ENCODE measurements at places on chromosomes 3 and 15.

DNA sequence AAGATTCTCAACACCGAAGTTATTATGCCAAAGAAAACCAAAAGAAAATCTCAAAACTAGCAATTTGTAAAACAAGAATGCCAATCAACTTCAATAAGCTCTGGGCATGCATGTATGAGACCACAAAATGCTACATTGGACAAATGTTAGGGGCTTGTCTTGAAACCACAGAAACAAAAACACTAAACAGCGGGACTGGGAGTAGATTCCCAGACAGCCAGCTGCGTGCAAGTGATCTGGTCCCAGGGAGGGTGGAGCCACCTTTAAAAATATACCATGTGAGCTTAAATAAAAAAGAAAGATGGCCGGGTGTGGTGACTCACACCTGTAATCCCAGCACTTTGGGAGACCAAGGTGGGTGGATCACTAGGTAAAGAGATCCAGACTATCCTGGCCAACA lies 163.6 kb upstream of the PRICKLE2 start:
- no peak for DNase-seq

DNA sequence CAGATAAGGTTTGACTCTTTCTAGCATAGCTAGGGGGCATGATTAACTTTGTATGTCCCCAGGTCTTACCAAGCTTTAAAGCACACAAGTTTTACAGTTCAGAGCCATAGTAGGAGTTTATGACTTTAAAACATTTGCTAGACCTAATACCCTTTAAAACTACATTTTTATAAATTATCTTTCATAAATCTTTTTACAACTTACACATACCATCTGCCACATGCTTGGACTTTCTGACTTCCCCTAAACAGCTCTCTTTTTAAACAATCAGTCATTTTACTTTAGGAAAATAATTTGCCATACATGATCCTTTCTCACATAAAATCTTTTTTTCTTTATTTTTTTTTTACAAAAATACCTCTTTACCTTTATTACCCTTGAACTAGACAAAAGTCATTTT lies 735.3 kb upstream of the CADM2 start:
- no peak for DNase-seq

GRCh38 chr3:88987776-88988175 lies 119.6 kb upstream of the EPHA3 start:
- no peak for DNase-seq

DNA sequence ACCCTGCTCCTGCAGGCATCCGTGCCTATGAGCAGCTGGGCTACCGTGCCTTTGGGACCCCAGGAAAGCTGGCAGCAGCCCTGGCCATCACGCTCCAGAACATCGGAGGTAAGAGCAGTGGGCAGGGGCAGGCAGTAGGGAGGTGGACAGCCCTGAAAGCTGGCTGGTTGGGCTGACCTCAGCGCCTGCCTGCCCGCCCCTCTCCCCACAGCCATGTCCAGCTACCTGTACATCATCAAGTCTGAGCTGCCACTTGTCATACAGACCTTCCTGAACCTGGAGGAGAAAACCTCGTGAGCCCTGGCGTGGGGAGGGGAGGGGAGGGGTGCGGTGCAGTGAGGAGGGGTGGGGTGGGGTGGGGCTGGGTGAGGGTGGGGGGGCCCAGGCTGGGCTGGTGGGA lies 10.5 kb downstream of the SLC38A3 start:
- no peak for DNase-seq

GRCh38 chr3:24476871-24477656 lies 17.6 kb downstream of the THRB start:
- no peak for DNase-seq

DNA sequence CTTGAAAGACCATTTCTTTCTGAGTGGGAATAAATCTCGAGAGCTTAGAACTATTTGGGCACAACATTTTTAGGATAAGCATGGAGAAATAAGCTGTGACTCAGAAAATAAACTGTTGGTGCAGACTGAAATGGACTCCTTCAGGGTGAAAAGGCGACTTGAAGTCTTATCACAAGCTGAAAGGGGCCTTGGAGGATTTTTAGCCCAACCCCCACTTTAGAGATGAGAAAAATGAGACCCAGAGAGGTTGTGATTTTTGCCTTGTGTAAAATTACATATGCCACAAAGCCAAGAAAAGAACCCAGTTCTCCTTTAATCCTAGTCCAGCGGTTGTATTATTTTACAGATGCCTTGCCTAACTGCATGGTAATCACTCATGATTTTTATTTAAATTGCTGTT lies 1.5 kb downstream of the ATP1B3 start:
- DNase-seq: no peak

- no peak for DNase-seq
Observed at GRCh38 chr3:71489315-71489761, 94.2 kb downstream of the FOXP1 start.

- DNase-seq: no peak
Observed at GRCh38 chr3:4320096-4320911, 17.1 kb downstream of the SETMAR start.

- DNase-seq: no peak
Observed at GRCh38 chr3:126258670-126259069, 78.3 kb upstream of the ALDH1L1 start.

DNA sequence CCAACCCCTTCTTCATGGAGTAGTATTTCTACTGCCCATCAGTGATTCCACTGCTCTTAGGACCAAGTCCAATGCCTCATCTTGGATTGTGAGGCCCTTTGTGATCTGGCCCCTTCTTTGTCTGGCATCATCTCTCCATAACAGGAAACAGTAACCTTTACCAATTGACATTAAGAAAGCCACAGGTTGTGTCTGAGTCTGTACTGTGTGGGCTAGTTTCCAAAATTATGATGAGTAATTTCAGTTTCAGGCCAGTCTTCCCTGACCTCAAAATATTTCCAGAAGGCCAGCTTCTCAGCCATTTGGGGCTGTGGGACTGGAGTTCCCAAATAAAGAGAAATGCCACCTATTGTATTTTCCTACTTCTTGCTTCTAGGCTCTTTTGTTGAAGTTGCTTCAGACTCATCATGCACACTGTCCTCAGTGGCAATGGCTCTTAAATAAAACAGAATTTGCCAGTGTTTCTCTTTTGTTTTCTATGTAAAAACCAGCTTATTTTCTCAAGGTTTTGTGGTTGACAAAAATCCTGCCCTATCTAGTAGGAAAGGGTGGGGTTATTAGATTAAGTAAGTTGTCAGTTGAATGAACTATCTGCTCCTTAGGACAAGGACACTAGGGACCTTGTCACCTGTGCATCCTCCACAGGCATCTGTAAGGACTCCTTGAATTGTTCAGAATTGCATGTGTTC lies 47.0 kb upstream of the ACKR4 start:
- DNase-seq: no peak

GRCh38 chr3:112984485-112984884 lies 6.3 kb upstream of the GTPBP8 start:
- DNase-seq: no peak

- DNase-seq: no peak
Observed at GRCh38 chr15:63495343-63495742, 9.1 kb upstream of the USP3 start.

GRCh38 chr3:100580147-100580546 lies 29.3 kb upstream of the ADGRG7 start:
- no peak for DNase-seq

- no peak for DNase-seq
Observed at GRCh38 chr15:42083605-42083908, 10.8 kb downstream of the PLA2G4D start.

DNA sequence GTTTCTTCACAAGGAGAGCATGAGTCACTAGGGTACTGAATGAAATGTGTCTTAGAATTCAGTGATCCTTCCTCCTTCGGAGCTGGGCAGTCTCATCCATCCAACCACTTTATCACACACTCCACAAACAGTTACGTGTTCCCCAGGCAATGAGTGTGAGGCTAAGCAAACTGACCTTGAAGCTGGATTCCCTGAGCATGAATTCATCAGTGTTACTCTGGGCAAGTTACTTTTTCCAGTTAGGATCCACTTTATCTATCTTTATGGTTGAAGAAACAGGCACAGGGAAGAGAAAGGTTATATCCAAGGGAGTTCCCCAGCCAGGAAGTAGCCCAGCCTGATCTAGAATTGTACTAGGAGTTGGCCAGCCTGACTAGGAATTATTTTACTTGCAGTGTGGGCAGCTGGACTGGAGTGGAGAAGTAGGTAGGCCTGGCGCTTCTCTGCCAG lies 17.1 kb upstream of the GCNT3 start:
- no peak for DNase-seq

DNA sequence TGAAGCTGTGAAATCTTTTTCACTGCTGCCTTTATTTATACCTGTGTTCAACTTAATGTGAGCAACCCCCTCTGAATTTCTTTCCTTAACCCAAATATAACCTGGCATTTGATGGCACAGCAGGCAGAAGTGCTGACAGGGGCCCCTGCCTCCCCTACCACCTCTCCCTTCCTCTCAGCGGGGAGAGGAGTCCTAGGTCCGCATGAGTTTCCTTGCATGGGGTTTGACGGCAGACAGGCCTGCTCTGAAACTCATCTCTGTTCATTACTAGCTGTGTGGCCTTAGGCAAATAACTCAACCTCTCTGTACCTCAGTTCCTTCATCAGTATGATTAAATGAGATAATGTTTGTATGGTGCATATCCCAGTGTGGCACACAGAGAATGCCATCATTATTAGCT lies 79.7 kb downstream of the SEC22A start:
- DNase-seq: no peak

- no peak for DNase-seq
Observed at GRCh38 chr15:57495554-57496165, 96.0 kb upstream of the MYZAP start.

- no peak for DNase-seq
Observed at GRCh38 chr3:21274079-21274571, 476.9 kb downstream of the ZNF385D start.

GRCh38 chr15:31501536-31502157 lies 175.0 kb downstream of the KLF13 start:
- no peak for DNase-seq

DNA sequence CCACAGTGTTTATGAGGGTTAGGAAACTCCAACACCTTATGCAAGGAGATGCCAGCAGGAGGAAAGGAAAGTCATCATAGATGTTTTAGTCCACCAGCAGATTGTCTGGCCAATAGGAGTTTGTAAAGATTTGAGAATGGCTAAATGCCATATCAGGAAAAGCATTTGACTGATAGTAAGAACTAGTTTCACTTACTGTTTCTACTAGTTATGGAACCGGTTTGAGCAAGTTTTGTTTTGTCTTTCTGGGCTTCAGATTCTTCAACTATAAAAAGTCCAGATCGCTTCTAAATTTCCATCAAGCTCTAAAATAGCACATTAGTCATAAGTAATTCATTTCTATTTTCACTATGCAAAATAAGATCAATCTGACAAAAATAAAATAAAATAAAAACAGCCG lies 254.8 kb upstream of the TMCO5A start:
- DNase-seq: no peak

DNA sequence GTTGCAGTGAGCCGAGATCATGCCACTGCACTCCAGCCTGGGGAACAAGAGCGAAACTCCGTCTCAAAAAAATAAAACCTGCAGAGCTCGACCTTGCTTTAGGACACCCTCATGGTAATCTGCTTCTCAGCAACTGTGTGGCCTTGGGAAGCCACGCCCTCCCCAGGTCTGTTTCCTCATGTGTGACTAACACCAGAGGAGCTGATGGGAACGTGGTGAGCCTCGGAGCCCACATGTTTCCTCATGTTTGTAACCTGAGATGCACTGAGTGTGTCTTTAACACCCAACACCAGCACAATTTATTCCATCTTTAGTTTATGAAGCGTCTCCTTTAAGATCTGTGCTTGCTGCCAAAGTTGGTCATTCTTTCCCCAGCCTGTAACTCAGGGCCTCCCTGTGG lies 142.8 kb downstream of the OCA2 start:
- DNase-seq: no peak

- no peak for DNase-seq
Observed at GRCh38 chr3:126415661-126416591, 21.2 kb downstream of the CFAP100 start.

DNA sequence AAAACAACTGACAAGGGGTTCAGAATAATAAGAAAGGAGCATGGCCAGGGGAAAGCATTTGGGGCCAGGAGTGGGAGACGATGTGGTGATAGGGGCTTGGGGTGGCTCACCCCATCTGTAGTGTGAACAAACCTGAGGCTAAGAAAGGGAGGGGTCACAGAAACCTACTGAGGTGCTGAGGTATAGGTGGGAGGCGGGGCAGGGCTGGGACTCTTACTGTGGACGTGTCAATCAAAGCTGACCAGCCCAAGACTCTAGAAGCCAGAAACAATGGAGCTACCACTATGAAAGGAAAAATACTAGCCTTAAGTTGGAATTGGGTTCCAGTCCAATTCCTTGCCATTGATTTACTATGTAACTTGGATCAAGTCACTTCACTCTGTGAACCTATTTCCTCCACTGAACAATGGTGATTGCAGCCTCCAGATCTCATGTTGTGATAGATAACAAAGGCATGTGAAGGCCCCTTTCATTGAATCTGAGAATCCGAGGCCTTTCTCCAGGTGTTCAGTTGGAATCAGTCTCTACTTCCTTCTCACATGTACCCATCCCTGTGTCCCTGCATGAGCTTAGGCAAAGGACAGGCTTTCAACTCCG lies 260.9 kb upstream of the HES1 start:
- no peak for DNase-seq

- DNase-seq: no peak
Observed at GRCh38 chr15:99753066-99753465, 19.8 kb upstream of the LYSMD4 start.

- DNase-seq: no peak
Observed at GRCh38 chr3:120420360-120420759, 30.4 kb downstream of the FSTL1 start.

DNA sequence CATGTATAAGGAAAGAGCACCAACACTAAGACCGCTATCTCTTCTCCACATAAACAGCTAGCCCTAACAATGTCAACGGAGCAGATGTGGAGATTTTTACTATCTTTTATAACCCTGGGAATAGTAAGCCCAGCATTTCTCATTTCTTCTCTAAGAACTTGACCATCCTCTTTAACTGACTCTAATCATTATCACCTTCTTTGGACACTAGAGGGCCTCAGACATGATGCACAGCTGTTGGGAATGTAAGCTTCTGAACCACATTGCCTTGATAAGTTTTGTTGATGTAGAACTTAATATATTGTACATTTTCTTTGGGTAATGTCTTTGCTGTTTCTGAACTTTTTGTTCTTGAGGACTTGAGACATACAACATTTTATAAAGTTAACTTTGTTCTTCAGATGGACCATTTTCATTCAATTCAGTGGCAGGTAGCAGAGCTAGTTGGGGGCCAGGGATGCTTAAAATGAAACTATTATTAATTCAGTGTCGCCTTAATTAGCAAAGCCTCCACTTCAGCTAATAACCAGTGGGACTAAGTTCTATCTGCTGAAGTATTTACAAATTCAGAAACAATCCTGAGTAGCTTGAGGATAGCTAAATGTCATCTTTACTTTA lies 9.6 kb upstream of the TAGLN3 start:
- no peak for DNase-seq
